ENCODE measurements at places on chromosomes 5 and 9.

DNA sequence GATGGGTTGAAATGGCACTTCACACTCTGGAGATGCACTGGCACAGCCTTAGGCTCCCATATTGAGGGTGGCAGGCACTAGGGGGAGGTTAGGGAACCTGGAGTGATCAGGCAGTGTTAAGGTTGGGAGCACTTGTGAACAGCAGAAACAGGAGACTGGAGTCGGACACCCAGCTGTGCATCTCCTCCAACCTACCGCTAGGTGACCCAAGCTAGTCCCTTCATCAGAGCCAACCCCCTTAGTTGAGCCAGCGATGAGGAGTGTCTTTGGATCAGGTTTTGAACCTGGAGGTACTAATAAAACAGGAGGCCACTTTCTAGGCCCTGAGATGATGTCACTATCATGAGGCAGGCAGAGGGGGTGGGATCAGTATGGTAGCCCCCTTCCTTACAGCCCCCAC, 1.7 kb downstream of the ACTL7B start:
- no peak for DNase-seq

DNA sequence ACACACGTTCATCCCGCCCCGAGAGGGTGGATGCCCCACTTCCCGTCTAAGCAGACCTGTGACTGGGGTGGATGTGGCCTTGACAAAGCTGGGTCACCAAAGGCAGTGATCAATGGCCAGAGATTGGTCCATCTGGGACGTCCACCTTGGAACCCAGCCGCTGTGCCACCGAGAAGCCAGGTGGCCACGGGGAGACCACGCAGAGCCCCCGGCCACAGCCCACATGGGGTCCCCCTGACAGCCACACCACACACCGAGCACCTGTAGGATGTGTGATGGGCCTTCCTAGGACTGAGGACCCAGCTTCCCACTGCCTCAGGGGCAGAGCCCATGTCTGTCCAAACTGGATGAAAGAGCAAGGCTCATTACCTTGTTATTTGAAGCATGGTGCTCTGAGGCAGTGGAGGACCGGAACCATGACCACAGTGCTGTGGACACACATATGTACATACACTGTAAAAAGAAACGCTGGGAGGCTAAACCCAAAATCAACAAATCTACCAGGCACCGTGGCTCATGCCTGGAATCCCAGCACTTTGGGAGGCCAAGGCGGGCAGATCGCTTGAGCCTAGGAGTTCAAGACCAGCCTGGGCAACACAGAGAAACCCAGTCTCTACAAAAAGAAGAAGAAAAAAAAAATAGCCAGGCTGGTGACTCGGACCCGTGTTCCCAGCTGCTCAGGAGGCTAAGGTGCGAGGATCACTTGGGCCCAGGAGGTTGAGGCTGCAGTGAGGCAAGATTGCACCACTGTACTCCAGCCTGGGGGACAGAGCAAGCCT, 50.1 kb downstream of the MRPL36 start:
- DNase-seq = no peak

- DNase-seq = no peak
Measured at GRCh38 chr5:102453716-102454115, 45.1 kb downstream of the SLCO6A1 start.

DNA sequence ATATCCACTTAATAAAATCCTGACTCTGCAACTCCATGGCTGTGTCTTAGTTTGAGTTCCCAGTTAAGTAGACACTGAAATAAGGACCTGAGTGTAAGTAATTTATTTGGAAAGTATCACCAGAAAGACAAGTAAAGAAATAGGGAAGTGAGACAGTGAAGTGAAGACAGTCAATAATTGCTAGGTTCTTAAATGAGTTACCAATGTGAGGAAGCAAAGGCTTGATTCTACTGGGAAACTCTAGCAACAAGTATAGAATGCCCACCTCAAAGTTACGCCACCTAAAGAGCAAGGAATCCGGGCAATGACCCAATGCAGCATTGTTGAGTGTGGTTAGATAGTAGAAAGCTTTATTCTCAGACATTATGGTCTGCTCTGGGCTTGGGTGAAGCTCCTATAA, 383.9 kb downstream of the TLR4 start:
- DNase-seq = no peak

DNA sequence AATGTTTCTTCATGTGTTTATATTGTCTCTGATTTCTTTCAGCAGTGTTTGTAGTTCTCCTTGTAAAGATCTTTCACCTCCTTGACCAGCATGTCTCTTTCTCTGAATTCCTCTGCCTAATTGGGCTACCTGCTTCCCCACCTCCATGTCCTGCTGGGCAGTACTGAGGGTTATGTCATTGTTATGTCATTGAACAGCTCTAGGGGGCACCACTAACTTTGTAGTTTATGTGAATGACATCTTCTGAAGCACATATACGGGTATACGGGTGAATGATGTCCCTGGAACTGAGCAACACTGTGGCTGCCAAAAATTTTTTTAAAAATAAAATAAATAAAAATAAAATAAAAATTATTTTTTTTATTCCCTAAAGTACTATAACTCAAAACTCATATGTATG, 16.9 kb upstream of the SNCAIP start:
- no peak for DNase-seq

DNA sequence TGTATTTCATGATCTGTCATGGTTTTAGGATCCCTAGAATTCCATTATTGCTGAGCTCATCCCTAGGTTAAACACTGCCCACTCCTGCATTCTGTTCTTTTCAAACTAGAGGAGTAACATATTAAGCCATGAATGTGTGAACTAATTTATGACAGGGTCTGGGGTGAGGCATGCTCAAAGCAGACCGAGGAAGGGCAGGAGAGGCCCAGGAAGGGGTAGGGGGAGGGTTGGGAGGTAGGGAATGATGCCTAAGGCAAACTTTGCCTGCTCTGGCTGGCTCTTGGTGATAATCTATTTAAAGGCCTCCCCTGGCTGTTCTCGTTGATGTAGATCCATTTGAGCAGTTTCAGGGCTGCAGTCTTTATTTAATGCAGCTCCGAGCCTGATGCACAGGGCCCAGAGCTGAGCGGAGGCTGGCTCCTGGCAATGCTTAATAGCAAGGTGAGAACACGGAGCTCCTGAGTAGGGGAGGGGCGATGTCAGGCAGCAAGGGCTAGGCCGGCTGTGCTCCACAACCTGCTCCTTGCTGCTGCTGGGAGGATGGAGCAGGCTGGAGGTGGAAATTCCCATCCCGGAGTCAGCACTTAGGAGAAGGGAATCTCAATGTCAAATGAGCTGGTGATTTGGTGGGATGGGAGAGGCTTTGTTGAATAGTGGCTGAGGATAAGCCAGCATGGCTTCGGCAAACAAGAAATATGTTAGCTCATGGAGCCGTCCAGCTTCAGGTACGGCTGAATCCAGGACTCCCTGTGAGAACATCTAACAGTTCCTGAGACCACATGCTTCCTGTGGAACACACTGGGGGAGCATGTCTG, 73.2 kb upstream of the UNC5A start:
- no peak for DNase-seq

GRCh38 chr5:126883564-126884245, 106.8 kb downstream of the LMNB1 start:
- no peak for DNase-seq

DNA sequence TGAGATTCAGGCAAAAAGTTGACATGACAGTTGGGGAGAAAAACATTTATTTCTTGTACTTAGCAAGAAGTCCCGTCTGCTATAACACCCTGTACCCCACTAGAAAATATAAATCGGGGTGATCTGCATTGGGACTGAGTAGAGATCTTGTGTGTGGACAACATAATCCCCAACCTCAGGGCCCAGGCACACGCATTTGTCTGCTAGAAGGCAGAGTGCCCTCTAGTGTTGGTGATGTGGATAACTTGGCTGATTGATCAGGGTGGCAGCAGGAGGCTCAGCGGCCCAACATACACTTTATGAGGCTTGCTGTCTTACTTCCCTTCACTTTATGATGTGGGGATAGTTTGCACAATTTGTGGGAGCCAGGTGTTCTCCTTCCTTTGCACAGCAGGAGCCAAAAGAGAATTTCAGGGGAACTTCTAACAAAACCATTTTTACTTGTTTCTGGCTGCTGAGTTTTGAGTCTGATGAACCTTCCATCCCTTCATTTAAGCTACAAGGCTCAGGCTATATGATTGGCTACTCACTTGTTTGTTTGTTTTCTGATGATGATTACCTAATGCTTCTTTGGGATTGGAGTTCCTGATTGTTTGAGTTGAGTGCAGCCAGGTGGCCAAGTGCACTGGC, 263.2 kb downstream of the DMAC1 start:
- DNase-seq = peak; percentile 17

DNA sequence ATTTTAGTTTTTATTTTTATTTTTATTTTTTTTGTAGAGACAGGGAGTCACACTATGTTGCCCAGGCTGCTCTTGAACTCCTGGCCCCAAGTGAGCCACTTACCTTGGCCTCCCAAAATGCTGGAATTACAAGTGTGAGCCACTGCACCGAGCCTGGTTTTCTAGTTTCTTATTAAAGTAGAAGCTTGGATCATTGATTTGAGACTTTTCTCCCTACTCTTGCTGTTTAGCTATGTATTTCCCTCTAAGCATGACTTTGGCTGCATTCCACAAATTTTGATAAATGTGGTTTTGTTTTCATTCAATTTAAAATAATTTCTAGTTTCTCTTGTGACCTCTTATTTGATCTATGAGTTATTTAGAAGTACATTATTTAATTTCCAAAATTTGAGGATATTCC, 10.4 kb downstream of the SNX2 start:
- DNase-seq = no peak

GRCh38 chr5:139276426-139276825, 17.1 kb upstream of the MATR3 start:
- no peak for DNase-seq

- no peak for DNase-seq
Measured at GRCh38 chr5:95746194-95746593, 15.1 kb downstream of the RHOBTB3 start.

DNA sequence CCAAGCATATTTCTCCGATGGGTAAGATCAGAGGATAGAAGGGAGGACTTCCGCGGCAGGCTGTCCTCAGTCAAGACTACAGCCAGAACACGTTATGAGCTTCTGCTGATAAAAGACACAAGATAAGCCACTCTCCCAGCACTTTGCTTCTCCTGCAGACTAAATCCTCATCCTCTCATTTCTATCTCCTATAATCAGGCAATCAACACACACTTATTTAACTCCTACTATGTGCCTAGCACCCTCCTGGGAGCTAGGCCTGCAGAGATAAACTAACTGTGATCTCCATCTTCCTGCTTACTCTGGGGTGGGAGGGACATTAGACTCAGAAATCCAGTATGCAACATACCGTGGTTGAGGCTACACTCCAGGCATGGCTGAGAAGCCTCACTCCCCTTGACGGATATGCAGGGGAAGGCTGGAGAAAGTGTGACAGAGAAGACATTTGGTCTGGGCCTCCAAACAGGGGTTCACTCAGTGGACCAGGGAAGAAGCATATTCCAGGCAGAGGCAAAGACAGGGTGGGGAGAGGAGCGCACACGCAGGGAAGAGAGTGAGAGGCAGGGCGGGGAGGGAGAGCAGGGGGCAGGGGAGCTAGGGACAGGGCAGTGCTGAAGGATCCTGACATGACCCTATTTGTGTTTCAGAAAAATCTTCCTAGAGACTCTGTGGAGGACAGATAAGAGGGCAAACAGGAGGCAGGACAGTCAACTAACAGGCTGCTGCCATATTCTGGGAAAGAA, 274.1 kb downstream of the DENND1A start:
- no peak for DNase-seq

GRCh38 chr9:104794070-104794469, 30.1 kb downstream of the NIPSNAP3B start:
- no peak for DNase-seq

DNA sequence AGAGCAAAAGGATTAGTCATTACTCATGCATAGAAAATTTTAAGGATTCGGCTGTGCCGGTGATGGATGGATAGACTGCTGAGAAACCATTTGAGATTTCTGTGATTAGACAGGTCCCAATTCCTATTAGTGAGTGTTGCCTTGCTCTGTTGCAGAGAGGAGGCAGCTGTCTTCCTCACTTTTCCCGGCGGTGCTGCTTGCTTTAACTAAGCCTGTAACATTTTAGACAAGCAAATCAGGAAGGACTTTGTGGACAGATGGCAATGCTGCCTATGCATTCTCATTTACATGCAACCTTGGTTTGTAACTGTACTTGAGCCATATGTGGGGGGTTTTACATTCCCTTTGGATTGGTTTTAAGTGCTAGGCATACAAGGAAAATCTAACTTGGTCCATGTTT, 1176.3 kb downstream of the CDH18 start:
- no peak for DNase-seq

DNA sequence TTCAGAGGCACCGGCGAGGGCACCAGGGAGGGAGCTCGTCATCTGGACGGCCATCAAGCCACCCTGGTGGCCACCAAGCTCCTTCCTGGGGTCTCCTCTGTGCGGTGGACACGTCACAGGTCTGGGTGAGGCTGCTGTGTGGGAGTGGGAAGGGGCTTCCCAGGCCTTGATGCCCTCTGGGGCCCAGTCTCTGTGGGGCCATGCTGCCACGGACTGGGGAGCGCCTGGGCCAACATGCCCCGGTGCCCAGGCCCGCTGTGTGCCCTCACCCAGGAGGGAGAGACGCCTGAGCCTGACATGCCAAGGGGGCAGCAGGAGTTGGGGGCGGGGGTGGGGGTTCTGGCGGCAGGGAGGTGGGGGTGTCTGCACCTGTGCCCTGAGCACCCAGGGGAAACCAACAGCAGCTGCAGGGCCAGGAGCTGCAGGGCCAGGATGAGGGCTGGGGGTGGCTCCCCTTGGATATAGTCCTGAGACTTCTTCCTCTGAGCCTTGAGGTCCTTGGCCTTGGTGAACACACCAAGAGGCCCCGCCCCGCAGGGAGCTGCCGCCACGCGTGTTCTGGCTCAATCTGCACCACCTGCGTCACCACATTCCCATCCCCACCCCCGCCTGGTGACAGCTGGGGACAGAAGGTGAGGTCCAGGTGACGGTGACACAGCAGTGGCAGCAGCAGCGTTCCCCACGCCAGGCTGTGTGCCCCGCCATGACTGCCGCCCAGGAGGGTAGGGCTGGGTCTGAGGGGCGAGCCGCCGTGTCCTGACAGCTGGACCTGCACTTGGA, 15.3 kb upstream of the SEC16A start:
- no peak for DNase-seq

DNA sequence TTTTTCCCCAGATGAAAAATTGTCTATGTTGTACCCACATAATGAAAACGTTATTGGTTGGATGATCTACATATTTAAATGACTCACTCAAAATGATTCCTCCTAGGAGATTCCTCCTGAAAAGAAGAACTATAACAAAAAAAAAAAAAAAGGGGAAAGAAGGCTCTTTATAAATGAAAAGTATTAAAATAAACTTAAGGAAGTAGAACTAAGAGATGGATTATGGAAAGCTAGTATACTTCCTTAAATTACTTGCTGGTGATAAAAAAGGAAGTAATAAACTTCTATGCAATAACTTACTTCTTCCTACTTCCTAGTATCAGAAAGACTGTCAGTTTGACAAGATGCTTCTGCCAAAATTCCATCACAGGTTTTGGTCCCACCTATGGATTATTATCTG, 1087.7 kb downstream of the CDH12 start:
- DNase-seq = no peak

- no peak for DNase-seq
Measured at GRCh38 chr5:124878583-124879342, 132.3 kb upstream of the ZNF608 start.
